Activated naive CD4-positive, alpha-beta T cell treated with anti-CD3 and anti-CD28 coated beads, Interleukin-2, amount 10 ng/mL, durations not matched to agents 7 days and 5 days (primary cell): ENCODE measurements at places on chromosomes 6 and 20.

DNA sequence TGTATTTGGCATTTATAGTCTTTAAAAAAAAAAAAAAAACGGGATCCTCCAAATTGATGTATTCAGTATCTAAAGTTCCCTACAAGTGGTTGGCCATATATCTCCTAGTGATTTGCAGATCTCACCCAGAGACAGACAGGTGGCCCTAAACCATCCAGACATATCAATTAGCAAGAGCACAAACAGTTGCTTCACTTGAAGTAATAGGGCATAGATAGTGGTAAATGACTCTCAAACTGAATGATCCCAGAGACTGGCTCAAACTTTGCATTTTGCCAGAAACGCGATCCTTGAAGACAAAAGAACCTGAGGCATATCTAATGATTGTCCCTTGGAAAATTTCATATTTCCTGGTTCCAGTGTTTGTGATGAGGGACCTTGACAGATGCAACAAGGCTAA lies 54.6 kb downstream of the HMGCLL1 start:
- no peak for DNase-seq

DNA sequence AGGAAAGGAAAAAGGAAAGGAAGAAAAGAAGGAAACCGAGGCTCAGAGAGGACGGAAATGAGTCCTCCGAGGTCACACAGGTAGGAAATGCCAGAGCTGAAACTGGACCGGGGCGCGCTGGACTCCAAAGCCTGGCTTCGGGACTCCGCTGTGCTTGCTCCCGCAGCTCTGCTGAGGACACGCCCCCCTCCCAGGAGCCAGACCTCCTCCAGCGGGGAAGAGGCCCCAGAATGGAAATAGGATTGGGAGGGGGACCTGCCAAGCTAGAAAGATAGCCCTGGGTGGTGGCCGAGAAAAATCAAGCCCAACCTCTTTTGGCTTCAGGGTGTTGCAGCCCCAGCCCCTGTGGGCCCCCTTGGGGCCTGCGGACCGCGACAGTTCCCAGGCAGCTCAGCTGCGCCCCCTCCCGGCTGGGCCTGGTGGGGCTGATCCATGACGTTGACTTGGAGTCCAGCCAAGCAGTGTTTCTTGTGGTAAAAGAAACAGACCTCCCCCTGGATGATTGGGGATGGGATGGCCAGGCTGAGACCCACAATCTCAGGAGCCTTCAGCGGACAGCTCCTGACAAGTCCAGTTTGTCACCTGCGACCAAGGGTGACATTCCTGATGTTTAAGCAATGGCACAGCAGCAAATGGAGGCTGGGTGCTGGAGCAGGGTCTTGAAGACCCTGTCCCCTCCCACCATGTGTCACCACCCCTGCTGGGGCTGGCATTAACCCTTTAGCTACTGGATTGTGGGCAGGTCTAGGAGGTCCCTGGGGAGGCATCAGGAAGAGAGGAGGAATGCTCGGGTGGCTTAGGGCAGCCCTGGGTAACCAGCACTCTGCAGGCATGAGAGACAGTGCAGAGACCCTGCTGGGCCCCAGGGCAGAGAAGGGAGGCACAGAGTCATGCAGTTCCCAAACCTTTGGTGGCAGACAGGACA lies 55.4 kb downstream of the RIPOR3 start:
- DNase-seq = peak; percentile 68

DNA sequence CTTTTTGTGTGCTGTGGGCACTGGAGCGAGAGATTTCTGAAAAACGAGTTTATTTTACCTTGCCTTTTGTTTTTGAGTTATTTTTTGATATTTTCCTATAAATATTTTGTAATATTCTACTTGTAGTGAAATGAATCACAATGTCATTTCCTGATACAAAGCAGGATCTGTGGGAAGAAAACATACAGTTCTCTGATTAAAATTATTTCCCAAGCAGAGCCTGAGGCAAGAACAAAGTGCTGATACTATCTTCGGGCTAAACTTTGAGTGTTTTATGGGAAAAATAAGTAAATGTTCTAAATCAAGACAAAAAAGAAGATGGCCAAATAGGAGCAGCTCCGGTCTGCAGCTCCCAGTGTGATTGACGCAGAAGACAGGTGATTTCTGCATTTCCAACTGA lies 33.7 kb upstream of the ELOVL5 start:
- DNase-seq = no peak

DNA sequence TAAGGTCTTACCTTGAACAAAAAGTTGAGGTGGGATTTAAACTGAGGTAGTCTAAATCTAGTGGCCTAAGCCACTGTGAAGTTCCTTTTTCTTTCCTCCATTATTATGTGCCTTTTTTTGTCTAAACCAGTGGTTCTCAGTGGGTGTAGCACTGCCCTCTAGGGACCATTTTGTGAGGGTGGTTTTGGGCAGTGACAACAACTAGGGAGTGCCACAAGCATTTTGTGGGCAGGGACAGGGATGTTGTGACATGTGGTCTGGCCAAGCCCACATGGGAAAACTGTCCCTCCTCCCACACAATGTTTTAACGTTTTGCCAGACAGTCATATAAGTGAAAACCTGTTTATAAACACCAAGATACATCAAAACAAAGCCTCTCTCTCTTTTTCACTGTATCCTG lies 899.4 kb upstream of the FLRT3 start:
- no peak for DNase-seq

GRCh38 chr6:104183816-104184435 lies 675.8 kb downstream of the HACE1 start:
- no peak for DNase-seq

DNA sequence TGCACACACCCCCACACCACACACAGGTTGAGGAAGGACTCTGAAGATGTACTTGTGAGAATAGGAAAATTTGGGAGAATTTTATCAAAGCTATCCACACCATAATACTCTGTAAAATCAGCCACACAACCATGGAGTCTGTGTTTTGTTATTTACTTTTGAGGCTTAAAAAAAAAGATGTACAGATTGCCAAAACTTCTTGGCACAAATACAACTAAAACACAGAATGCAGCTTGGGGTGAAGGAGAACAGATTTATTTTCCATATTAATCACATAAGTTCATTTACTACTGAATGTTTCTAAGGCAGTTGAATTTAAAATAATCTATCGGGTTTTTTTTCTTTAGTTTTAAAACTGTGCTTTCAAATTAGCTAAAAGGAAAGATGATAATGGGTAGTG lies 32.8 kb upstream of the KCNQ5 start:
- DNase-seq = no peak

DNA sequence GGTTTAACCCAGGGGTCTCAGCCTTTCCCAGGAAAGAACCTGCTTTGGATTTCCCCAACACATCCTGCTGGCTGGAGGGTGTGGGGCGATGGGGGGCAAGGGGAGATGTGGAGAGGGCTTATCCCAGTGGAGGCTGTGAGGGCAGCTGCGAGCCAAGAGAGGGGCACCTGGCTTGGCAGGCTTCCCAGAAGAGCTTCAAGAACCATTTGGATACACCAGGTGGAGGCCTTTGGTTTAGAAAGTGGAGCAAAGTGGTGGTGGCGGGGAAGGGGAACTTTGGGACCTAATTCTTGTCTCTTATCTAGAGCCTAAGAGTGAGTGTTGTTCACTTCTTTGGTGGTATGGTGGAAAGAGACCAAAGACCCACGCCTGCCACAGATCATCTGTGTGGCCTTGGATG lies 12.4 kb downstream of the CD40 start:
- no peak for DNase-seq

DNA sequence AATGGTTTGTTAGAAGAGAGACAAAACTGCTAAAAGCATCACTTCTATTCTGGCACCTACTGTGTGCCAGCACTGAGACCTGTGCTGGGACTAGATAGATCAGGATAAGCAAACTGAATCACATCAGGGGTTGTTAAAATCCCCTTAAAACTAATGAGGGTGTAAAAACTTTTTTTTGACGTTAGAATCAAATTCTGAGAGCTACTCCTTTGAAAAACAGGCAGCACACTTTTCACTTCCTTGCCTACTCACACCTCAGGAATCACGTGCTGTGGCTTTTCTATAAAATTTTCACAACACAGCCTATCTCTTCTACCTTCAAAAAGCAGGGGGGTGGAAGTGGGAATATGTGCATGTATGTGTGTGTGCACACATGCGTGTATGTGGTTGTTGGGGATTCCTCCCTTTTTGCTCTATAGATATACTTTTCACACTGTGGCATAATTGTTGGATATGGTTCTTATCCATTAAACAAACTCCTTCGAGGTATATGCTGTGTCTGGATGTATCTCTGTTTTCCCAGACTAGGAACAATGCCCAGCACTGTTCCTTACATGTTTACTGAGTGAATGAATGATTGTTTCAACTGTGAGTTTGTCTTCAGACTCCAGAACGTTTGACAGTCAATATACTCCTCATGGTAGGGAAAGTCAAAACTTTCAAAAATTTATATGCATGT lies 105.4 kb downstream of the FYN start:
- DNase-seq = peak; percentile 34

- DNase-seq = no peak
Measured at GRCh38 chr6:18493382-18493891, 106.3 kb downstream of the RNF144B start.

DNA sequence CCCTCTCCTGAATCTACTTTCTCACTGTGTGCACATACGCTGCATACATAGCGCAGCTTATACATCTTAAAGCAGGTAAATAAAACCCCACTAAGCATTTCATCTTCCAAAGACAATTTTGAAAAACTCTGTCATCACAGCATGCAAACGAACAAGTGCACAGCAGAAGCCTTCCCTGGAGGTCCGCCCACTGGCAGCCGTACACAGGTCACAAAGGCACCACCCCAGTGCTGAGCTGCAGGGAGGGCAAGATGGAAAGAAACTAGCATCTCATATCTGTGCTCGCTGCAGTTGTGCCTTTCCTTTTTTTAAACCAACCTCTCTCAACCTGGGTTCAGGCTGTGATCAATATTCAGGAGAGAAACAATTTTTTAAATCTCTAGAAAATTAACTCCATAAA lies 73.3 kb downstream of the HUS1B start:
- no peak for DNase-seq

- DNase-seq = no peak
Measured at GRCh38 chr6:47897247-47897646, 115.4 kb downstream of the OPN5 start.

DNA sequence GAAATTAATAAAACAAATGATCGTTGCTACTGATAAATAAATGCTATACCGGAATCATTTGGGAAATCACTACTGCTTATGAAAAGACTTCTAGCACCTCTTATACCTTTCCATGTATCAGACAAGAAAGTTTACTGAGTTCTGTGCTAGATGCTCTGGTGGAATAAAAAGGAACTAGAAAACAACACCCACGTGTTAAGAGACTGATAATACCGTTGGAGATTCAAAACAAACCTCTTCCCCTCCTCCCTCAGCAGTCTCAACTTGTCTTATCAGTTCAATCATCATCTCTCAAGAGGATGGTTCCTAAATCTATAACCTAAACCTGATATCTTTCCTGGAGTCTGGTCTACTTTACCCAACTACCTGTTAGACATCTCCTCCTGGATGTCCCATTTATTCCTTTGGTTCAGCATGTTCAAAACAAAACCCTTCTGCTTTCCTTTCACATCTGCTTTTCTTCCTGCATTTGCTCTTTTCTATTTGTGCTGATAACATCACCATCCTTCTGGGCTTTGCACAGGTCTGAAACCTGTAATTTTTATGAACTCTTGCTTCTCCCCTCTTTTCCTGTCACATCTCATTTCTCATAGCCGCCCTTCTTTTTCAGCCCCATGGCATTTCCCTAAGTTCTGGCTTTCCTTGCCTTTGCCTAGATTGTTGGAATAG lies 122.2 kb downstream of the COL19A1 start:
- DNase-seq = no peak

DNA sequence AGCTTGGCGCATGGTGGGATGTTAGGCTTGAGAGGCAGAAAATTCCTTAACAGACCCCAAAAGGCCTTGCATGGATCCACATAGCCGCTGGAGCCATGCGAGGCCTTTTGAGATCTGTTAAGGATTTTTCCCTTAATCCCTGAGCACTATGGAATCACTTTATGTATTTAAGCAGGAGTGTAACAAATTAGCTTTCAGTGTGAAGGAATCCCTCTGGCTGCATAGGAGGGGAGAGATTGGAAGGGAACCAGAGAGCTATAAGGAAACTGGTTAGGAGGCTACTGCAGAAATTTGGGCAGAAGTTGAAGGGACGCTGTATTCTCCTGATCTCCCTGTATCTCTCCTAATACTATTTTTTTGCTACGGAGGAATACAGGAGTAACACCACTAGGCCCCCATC lies 23.1 kb upstream of the NEDD9 start:
- no peak for DNase-seq

DNA sequence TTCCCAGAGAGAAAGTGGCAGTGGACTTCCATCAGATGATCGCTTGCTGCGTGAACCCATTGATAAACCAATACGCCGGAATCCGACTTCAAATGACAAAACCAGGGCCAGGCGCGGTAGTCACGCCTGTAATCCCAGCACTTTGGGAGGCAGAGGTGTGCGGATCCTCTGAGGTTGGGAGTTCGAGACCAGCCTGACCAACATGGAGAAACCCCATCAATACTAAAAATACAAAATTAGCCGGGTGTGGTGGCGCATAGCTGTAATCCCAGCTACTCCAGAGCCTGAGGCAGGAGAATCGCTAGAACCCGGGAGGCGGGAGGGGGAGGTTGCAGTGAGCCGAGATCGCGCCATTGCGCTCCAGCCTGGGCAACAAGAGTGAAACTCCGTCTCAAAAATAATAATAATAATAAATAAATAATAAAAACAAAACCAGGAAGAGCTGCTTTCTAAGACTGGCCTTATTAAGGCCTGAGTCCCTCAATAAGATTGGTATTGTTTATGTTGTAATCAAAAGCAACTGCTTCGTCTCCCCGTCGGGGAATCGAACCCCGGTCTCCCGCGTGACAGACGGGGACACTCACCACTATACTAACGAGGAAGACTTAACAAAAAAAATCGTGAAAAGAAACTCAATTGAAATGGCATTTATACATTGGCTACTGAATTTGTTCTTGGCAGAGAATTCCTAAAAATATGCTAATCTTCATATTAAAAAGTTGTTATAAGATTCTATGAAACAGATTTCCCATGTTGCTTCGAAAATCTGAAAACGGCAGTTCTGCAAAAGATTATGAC lies 110.2 kb upstream of the ZNF184 start:
- DNase-seq = no peak

- DNase-seq = no peak
Measured at GRCh38 chr20:4764805-4765204, 43.1 kb downstream of the PRND start.

DNA sequence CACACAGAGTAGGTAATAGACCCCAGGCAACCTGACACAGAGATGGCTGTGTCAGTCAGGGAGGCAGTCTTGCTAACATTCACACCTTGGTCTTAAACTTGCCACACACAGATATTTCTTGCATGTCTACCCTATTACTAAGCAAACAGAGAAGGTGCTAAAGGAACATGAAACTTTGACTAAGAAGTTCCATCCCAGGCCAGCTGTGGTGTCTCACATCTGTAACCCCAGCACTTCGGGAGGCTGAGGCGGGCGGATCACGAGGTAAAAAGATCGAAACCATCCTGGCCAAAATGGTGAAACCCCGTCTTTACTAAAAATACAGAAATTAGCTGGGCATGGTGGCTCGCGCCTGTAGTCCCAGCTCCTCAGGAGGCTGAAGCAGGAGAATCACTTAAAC lies 222.4 kb upstream of the JARID2 start:
- no peak for DNase-seq
